EH (cell line): ENCODE measurements at places on chromosomes 3 and 15.

DNA sequence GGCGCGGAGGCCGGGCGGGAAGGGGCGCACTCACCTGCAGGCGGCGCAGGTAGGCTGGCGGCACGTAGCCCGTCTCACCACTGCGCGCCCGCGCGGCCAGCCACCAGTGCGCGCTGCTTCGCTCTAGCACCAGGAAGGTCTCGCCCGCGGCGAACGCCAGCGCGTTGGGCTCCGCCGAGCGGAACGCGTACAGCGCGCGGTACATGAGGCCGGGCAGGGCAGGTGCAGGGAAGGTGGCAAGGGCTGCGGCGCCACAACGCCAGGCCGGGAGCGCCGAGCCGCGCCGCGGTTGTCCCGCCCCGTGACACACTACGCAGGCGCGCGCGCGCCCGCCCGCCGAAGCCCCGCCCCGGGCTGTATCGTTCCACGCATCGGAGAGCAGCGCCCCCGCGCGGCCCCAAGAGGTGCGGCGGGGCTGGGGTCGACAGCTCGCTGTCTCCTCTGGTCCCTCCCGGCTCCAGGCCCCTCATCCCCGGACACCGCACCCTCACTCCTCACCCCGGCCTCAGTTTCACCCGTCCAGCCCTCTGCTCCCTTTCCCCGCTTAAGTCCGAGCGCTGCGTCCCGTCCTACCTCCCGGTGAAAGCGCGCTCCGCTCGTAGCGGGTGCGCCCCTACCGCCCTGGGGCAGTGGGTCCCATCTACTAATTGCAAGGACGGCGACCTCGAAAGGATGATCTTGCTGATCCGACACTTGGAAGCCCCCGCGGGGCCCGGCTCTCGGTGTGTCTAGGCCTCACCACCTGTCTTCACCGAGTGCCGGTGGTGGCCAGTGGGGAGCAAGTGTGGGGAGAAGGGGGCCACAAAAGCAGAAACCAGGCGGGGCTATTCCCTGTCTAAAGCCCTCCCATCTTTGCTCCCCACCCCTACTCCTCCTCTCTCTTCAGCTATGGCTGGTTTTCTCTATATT is at the start of gene NCKIPSD:
TSS of gene NCKIPSD (minus strand) at position 313 of the 909 bp plus-strand sequence. CDS start at position 205, 108 bp downstream.
- peak; percentile 80 for DNase-seq

- no peak for DNase-seq
Measured at GRCh38 chr3:131750256-131750655, 247.5 kb upstream of the MRPL3 start.

DNA sequence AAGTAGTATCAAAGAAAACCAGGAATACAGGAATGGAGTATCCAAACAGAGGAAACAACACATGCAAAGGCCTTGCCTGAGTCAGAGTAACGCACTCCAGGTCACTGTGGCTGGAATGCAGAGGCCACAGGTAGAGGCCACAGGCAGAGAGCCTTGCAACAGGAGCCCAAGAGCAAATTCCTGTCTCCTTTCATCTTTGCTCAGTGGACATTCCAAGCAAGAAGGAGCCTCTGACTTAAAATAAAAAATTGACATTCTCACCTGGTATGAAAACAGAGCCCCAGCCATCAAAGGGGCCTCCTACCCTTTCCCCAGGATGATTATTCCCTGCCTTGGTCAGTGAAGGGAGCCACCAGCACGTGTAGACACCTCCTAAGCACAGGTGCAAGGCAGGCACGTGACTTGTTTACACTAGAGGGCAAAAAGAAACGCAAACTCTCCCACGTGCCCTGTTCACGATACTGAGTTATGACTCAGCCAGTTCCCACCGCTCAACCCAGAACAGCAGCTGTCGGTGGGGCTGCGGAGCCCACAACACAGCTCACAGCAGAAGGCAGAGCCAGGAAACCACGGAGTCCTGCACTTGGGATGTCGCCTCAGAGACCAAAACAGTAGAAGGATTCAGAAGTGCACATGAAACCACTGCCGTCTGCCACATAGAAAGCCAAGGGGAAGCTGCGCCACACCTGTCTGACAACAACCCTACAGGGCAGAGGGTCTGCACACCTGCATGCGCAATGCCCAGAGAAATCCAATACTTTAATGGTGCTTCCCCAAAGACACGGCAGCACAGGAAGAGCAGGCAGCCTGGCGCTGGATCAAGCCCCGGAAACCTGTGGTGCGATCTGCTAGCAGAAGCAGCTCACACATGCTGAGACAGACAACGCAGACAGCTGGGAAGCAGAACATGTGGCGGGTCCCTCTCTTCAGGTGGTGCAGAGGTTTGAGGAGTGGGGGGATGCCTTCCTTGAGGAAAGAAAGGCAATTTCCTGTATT is 52.1 kb downstream of the ITGB5 start:
- peak; percentile 60 for DNase-seq

GRCh38 chr15:47872208-47872607 is 154.9 kb downstream of the SEMA6D start:
- DNase-seq = no peak

- no peak for DNase-seq
Measured at GRCh38 chr15:44729408-44730127, 6.8 kb upstream of the TRIM69 start.

DNA sequence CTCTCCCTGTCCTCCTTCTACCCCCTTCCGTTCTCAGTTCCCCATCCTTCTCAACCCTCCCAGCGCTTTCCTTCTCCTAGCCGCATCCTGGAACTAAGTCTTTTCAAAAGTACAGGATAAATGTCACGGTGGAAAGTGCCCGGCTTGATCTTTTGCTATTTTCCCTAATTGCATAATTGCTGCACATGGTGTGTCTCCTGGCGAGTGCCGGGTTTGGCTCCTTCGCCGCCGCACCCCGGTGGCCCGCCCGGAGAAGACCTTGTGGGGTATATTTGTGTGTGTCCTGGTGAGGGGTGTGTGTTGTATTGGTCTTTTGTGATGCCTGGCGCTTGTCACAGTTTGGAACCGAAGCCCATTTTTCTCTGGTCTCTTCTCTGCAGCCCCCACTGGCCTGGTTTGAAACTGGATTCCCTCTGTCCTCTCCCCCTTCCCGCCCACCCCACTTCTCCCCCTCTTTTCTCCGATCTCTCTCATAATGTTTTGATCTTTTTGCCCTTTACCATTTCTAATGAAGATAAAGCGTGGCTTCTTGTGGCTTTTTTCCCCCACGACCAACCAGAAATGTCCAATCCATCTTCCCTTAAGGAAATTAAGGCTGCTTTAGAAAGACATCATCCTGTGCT is 692 bp downstream of the UBE2E2 start:
- peak; percentile 10 for DNase-seq

GRCh38 chr3:141426404-141427034 is 58.2 kb downstream of the ZBTB38 start:
- peak; percentile 88 for DNase-seq

GRCh38 chr3:141387516-141387915 is 19.2 kb downstream of the ZBTB38 start:
- DNase-seq = no peak

DNA sequence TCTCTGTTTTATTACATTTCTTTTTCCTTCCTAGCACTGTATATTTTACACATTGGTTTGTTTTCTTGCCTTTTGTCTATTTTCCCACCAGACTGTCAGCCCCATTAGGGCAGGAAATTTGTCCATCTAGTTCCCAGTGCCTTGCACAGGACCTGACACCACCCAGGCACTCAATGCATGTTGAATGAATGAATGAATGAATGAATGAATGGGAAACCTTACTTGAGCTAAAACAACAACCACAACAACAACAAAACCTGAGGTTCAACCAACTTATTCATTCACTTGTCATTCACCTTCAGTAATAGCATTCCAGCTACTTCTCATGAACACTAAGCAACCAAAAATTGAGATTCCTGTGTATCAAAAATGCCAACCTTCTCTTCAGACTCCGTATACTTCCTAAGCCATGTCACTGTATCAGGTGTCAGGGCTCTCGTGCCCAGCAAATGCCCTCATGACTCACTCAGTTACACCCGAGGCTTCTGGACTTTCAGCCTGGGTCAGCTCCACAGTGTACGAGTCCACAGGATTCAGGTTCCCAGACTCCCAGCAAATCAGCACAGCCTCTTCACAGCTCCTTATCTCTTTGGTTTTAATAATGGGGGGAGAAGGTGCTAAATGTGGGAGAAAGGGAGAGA is 37.3 kb downstream of the FSD2 start:
- DNase-seq = peak; percentile 17

DNA sequence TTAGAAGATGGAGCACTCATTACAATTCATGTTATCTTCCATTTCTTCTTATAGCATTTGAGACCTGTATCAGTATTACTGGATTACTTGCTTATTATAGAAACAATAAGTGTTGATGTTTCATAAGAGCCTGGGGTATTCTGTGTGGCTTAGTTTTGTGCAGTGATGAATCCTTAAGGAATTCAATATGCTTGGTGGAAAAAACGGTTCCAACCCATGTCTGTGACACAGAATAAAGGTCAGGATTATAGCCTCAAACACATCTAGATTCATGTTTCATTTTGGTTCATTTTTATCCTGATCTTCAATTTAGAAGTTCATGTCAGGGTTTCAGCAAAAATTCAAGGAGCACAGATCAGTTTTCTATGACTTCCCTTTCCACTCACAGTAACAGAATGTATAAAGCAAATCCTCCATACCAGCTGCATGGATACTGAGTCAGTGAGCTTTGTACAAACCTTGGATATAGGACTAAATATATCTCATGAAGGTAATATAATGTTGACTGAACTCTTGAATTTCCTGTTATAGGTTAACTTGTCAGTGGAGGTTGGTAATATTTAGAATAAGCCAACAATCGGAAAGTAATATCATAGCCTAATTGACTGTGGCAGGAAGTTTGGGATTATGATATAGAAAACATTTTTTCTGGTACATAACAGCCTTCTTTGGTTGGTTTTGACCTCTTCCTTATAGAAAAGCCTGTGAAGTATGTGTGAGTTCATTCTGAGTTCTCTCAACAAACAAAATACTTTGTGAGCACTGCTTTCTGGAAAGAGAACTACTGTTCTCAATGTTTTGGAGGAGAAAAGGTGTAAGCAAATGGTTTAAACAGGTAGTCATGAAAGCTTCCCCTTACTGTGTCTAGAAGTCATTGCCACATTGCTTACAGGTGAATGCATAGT is 218.2 kb upstream of the TPM1 start:
- peak; percentile 85 for DNase-seq

DNA sequence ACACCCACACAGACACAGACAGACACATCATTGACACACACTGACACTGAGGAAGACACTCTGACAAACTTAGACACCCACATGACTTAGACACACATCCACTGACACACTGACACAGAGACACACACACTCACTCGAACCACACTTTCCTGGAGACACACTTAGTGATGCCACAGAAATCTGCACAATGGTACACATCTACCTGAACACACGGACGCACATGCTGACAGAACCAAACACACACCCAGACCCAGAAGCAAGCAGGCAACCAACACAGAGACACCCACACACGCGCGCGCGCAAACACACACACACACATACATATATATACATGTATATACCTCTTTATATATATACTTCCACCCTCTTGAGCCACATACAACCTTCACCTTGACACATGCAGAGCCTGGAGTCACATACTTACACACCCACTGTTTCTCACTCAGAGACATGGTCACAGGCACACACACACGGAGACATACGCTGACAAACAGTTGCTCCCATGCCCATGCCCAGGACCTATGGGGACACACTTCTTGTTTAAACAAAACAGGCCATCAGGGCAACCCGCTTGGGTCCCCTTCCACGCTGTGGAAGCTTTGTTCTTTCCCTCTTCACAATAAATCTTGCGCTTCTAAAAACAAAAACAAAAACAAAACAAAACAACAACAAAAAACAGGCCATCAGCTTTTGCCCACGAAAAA is 913 bp upstream of the SCN5A start:
- no peak for DNase-seq

DNA sequence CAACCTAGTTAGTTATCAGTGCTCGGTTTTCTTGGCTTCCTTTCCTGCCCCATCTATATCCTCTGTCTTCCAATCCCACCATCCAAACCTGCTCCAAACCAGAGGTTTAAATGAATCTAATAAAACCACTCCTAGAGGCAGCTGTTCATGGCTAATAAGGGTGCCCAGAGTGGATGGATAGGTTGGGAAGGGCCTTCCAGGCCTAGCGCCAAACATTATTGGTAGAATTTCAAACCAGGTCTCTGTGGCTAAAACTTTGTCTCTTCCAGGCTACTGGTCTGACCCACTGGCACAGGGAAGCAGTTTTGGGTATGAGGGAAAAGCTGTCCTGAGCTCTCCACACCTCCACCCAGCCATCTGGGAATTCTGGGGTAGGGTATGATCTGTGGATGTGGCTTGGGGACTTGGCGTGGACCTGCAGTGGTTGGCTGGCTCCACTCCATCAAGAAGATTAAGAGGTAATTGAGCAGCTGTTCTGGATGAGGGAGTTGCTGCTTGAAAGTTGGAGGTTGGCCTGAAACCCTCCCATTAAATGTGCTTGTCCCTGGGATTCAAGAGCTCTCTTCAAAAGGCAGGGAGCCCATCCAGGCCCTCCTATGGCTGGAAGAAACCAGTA is 29.3 kb upstream of the INSYN1 start:
- DNase-seq = no peak

DNA sequence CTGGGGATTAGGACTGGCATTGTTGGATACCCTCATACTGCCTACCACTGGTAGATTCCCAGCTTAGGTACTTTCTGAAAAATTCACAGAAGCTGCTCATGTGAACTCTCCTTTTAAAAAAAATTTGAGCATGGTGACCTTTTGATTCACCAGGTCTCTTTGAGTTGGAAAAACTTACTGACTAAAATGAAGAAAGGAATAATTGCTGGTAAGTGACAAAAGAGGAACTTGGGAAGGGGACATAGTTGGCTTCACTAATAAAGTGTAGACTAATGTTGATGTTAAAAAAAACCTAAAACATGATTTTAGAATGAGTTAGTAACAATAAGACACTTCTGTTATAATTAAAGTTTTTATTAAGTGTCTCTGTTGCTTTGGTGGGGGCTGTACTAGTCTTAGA is 8.6 kb downstream of the VPS8 start:
- DNase-seq = no peak

- DNase-seq = peak; percentile 27
Measured at GRCh38 chr3:146972726-146973125, 367.6 kb upstream of the PLSCR5 start.

DNA sequence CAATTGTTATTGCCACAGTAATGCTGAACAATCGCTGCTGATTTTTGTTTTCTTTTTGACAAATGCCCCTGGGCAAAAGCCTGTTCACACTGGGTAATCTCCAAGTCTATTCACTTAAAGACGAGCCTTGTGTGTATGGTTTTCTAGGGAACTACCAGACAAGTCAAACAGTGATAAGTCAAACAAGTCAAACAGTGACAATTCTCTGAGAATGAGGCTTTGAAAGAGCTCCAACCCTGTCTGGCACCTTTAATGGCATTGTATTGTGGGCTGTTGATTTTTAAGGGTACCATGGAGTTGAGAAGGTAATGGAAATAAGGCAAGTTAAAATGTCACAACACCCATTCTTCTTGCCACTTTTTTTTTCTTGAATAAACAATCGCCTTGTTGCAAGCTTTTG is 59.4 kb upstream of the TMC3 start:
- no peak for DNase-seq

DNA sequence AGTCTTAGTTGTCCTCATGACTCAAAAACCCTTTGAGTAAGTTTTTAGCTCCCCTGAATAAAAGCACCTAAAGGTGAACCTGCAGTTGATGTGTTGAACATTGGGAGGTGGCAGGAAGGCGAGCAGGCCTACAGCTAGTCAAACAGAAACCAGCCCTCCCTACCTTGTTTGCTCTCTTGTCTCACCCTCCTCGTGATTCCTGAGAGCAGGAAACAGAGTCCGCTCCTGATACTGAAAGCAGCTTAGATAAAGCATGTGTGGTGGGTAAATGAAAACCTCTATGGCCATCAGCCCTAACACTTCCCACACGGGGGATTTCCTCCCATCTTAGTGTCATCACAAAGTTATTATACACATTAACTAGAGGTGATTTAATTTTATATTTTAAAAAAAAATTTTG is 21.8 kb upstream of the CLDN18 start:
- no peak for DNase-seq

GRCh38 chr3:48630407-48630806 is 4.9 kb downstream of the SLC26A6 start:
- no peak for DNase-seq
